ENCODE measurements at places on chromosomes 7 and 10. TPM values are rescaled to one million over a fixed set of nuclear protein-coding genes. Genes with fewer than 3 reads are reported as not detected.

GRCh38 chr7:50594136-50594535 is 28.9 kb upstream of the DDC start:
- no peaks in the 10 kb centered on the region for H3K36me3 ChIP-seq
- no peak overlapping the region for H3K4me3 ChIP-seq
- no peaks in the 10 kb centered on the region for H3K27me3 ChIP-seq
- no peak overlapping the region for H3K27ac ChIP-seq
- H3K4me1 ChIP-seq = no peaks in the 10 kb centered on the region

- DNase-seq = no peak
- no peak overlapping the region for H3K4me3 ChIP-seq
- H3K27me3 ChIP-seq = no peaks in the 10 kb centered on the region
- no peaks in the 10 kb centered on the region for H3K36me3 ChIP-seq
- H3K27ac ChIP-seq = no peak overlapping the region
- H3K4me1 ChIP-seq = no peaks in the 10 kb centered on the region
Observed at GRCh38 chr7:96034940-96035727, 262.8 kb downstream of the DYNC1I1 start.

- H3K27me3 ChIP-seq = no peaks in the 10 kb centered on the region
- H3K36me3 ChIP-seq = no peaks in the 10 kb centered on the region
Observed at GRCh38 chr7:16850614-16851466, 30.9 kb downstream of the AGR3 start.

GRCh38 chr10:17237149-17237527 is 9.1 kb downstream of the VIM start:
- no peaks in the 10 kb centered on the region for H3K27me3 ChIP-seq
- no peaks in the 10 kb centered on the region for H3K4me1 ChIP-seq
- no peak overlapping the region for H3K27ac ChIP-seq
- no peak overlapping the region for H3K4me3 ChIP-seq
- H3K36me3 ChIP-seq = peaks cover 60% of the 10 kb centered on the region

DNA sequence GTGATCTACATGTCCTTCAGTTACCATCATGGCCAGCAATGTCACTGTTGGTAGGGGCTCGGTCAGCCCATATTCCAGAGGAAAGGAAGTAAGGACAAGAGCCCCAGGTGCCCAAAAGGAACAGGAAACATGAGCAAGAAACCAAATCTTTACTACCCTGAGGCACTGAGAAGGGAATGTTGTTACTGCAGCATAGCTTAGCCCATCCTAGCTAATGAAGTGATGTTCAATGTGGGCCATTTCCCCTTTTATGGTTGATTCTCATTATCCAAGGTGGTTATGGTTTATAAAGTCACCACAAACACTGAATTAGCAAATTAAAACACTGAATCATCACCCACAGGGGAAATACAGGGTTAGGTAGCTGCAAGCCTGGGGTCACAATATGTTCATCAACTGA is 88.4 kb upstream of the C10orf90 start:
- no peaks in the 10 kb centered on the region for H3K27me3 ChIP-seq
- H3K27ac ChIP-seq = no peak overlapping the region
- no peak overlapping the region for H3K4me3 ChIP-seq
- no peaks in the 10 kb centered on the region for H3K4me1 ChIP-seq
- H3K36me3 ChIP-seq = no peaks in the 10 kb centered on the region
- DNase-seq = no peak

DNA sequence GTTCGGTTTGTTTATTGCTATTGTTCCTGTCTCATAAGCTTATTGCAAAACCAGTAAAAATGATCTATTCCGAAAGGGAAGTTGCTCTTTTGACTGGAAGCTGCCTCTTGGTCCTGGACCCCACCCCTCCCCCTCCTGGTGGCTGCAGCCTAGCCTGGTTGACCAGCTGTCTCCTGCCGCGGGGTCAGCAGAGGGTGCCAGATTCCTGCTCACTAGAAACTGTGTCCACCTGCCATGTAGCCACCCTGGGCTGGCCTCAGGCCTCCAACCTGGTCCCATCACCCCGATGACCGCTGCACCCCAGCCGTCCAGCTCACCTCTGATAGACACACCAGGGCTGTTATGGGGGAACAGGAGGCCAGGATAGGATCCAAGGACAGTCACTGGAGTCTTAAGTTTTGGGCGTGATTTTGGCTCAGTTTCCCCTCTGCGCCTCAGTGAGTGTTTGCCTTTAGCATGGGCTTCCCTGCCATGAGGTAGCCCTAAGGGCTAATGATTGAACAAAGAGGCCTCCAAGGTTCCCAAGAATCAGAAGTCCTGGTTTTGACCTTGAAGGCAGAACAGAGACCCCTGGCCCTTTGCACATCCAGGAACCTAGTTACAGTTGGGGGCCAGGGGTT is 32.9 kb upstream of the SLF2 start:
- H3K27me3 ChIP-seq = no peaks in the 10 kb centered on the region
- no peaks in the 10 kb centered on the region for H3K36me3 ChIP-seq
- H3K4me3 ChIP-seq = no peak overlapping the region

- H3K4me3 ChIP-seq = no peak overlapping the region
- no peaks in the 10 kb centered on the region for H3K36me3 ChIP-seq
- peaks cover 15% of the 10 kb centered on the region for H3K4me1 ChIP-seq
- DNase-seq = no peak
- no peaks in the 10 kb centered on the region for H3K27me3 ChIP-seq
Observed at GRCh38 chr7:131097662-131098376, 229.9 kb upstream of the MKLN1 start.

- no peak for DNase-seq
- H3K4me3 ChIP-seq = no peak overlapping the region
- H3K27me3 ChIP-seq = no peaks in the 10 kb centered on the region
Observed at GRCh38 chr10:31343009-31343408, 24.0 kb downstream of the ZEB1 start.

DNA sequence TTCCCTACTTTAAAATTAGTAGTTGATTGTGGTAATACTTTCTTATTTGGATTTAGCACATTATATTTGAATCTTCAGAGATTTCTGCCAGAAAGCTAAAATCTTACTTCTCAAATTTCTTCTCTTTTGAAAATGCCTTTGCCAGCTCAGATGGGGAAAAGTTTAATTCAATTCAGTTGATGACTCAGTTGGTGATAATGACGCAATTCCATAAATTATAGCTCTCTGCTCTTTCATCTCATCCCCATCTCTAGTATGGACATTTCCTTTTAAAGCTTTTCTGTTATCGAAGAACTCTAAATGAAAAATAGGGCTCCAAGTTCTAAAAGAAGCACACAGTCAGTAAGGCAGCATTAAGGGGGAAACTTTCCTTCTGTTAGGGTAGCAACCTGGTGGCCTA is 25.5 kb downstream of the RNLS start:
- no peak overlapping the region for H3K4me3 ChIP-seq
- no peaks in the 10 kb centered on the region for H3K27me3 ChIP-seq
- no peak overlapping the region for H3K27ac ChIP-seq

DNA sequence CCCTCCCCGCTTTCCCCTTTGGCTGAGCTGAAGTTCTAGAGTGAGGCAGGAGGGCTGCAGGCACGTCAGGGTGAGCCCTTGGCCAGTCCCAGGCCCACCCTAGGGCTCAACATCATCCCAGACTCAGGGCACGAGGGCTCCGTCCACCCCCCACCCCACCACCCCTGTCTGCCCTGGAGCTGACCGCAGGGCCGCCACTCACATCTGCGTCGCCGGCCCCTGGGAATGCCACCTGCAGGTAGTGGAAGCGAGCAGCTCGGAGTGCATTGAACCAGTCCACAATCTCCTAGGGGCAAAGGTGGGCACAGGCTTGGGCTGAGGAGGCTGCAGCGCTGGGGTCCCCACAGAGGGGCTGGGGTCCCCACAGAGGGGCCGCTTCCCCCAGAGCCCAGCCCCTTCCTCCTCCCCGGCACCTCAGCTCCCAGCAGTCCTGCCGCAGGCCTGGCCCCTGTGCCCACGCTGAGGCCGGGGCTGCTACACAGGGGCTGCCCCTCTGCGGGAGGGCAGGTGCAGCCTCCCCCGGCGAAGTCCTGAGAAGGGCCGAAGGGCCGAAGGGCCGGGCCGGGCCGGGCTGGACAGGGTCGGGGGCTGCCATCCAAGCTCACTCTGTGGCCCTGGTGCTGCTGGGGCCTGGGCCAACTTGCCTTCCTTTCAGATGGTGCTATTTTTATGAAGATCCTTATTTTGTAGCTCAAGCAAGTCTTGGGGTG is 24.1 kb downstream of the GET4 start:
- peaks cover 37% of the 10 kb centered on the region for H3K4me1 ChIP-seq
- H3K4me3 ChIP-seq = no peak overlapping the region
- peaks cover 14% of the 10 kb centered on the region for H3K36me3 ChIP-seq
- no peak for DNase-seq
- no peaks in the 10 kb centered on the region for H3K27me3 ChIP-seq

GRCh38 chr7:137771679-137772078 is 75.1 kb downstream of the DGKI start:
- no peak overlapping the region for H3K27ac ChIP-seq
- no peaks in the 10 kb centered on the region for H3K36me3 ChIP-seq
- H3K4me3 ChIP-seq = no peak overlapping the region
- no peaks in the 10 kb centered on the region for H3K4me1 ChIP-seq

GRCh38 chr10:47095848-47096612 is 184.8 kb downstream of the PTPN20 start:
- H3K27ac ChIP-seq = no peak overlapping the region
- no peak overlapping the region for H3K4me3 ChIP-seq

DNA sequence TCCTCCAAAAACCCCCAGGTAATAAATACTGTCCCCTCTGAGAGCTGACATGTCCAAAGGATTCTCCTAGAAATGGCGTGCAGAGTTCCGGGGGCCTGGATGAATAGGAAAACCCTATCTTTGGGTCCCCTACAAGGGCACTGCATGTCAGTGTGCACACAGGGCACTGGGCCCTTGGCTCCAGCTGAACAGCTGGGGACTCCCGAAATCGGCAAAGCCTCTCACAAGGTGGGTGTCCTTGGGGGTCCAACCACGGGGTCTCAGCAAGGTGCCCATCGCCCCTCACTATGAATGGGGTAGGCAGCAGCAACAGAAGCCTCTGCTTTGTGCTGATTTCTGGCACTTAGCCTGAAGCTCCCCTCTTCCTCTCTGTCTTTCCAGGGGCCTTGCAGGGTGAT is 46.1 kb downstream of the SLIT1 start:
- no peak overlapping the region for H3K27ac ChIP-seq
- peaks cover 44% of the 10 kb centered on the region for H3K27me3 ChIP-seq
- H3K36me3 ChIP-seq = no peaks in the 10 kb centered on the region
- no peak for DNase-seq

GRCh38 chr10:85105614-85106255 is 777.3 kb downstream of the CCSER2 start:
- H3K36me3 ChIP-seq = no peaks in the 10 kb centered on the region
- H3K27ac ChIP-seq = no peak overlapping the region
- H3K4me1 ChIP-seq = no peaks in the 10 kb centered on the region
- no peaks in the 10 kb centered on the region for H3K27me3 ChIP-seq

DNA sequence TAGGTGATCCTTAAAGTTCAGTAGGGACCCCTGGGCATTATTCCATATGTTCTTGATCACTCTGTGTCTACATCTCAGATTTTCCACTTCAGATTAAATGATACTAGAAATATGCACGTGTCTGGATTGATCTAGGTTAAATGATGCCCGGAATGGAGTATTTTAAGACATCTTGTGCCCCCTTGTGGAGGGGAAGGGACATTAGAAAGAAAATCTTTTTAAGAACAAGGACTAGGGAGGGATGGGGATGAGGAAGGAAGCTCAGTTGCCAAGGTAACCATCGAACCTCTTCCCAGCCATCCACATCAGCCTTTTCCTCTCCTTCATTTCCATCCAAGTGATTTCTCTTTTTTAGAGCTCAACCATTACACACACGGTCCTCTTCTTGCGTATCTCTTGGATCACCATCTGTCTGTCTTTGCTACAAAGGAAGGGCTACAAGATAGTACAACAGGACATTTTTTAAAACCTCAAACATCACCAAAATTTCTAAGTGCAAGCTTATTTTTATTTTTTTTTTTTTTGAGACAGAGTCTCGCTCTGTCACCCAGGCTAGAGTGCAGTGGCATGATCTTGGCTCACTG is 40.5 kb downstream of the PRSS2 start:
- no peak overlapping the region for H3K27ac ChIP-seq
- no peaks in the 10 kb centered on the region for H3K36me3 ChIP-seq
- no peaks in the 10 kb centered on the region for H3K27me3 ChIP-seq
- no peak for DNase-seq

- H3K4me1 ChIP-seq = peaks cover 8% of the 10 kb centered on the region
- no peaks in the 10 kb centered on the region for H3K36me3 ChIP-seq
- no peak for DNase-seq
Observed at GRCh38 chr10:58264780-58265179, 2.9 kb downstream of the IPMK start.

GRCh38 chr7:138842111-138842510 is 44.1 kb upstream of the ATP6V0A4 start:
- H3K4me3 ChIP-seq = no peak overlapping the region
- H3K27me3 ChIP-seq = no peaks in the 10 kb centered on the region
- DNase-seq = no peak

DNA sequence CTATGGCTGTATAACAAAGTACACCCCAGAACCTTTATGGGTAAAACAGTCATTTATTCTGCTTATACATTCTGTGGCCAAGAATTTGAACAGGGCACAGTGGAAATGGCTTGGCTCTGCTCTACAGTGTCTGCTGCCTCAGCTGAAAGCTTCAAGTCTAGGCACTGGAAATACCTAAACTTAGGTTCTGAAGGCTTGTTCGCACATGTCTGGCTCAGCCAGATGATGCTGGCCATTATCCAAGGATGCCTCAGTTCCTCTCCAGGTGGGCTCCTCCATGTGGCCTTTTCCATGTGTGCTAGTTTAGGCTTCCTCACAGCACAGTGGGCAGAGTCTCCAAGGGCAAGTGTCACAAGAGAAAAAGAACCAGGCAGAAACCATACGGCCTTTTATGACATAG is 76.8 kb downstream of the RALA start:
- no peaks in the 10 kb centered on the region for H3K36me3 ChIP-seq
- DNase-seq = no peak
- H3K4me1 ChIP-seq = no peaks in the 10 kb centered on the region
- H3K4me3 ChIP-seq = no peak overlapping the region
- H3K27me3 ChIP-seq = no peaks in the 10 kb centered on the region

GRCh38 chr10:74763934-74764591 is 62.3 kb upstream of the KAT6B start:
- no peaks in the 10 kb centered on the region for H3K4me1 ChIP-seq
- DNase-seq = no peak
- no peak overlapping the region for H3K4me3 ChIP-seq
- H3K27ac ChIP-seq = no peak overlapping the region

The NUP42 gene
- 24.7 TPM for total RNA-seq

The CPA2 gene
- not detected for total RNA-seq

The NODAL gene
- not detected for total RNA-seq

The SLC26A5 gene
- total RNA-seq = not detected

The GBX1 gene
- not detected for total RNA-seq

The CHN2 gene
- 8.6 TPM for total RNA-seq

The AFAP1L2 gene
- 15.5 TPM for total RNA-seq

All from esophagus squamous epithelium (tissue), 5 donors.